ENCODE measurements at places on chromosomes 11 and 22.

DNA sequence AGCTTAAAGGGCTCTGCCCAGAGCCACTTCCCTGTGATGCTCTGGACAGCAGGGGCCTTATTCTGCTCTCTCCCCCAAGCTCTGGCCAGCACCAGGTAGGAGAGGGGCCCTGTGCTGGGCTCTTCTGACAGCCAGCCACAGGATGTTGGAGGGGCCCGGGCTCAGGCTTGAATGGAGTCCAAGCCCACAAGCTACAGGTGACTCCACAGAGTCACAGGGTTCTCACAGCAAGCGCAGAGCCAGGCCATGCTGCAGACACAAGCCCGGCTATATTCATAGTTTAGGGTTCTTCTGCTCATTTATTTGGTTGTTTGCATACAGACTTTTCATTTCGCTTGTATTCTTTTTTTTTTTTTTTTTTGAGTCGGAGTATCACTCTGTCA lies 1392.8 kb downstream of the BRD1 start:
- no peak for DNase-seq

DNA sequence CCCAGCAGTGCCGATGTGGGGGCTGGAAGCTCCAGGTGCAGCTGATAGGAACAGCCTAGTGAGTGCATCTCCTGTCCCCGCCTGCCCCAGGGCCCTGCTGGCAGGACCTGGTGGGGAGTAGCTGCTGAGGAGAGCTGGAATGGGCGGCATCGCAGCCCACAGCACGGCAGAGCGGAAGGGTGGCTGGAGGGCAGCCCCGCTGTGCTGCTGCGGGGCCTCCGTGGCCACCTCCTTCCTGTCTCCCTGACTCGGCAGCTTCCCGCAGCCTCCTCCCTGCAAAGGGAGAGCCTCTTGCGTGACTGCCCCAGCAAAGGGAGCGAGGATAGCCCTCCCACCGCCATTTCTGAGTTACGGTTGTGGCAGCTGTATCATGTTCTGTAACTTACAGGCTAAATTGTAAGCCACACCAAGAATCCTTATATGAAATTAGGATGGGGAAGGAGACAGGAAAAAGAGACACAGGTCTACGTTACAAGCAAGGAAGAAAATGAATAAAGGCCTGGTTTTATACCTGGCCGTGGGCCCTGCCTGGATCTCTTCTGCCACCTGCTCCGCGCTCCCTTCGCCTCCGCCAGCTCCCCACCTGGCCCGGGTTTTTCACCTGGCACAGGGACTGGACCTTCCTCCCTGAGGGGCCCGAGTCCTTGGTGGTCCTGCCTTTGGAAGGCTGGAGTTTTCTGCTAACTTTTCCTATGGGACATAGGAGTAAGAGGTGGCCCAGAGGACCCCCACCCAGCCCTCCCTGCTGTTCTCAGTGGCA lies 10.0 kb downstream of the TPCN2 start:
- DNase-seq = no peak

DNA sequence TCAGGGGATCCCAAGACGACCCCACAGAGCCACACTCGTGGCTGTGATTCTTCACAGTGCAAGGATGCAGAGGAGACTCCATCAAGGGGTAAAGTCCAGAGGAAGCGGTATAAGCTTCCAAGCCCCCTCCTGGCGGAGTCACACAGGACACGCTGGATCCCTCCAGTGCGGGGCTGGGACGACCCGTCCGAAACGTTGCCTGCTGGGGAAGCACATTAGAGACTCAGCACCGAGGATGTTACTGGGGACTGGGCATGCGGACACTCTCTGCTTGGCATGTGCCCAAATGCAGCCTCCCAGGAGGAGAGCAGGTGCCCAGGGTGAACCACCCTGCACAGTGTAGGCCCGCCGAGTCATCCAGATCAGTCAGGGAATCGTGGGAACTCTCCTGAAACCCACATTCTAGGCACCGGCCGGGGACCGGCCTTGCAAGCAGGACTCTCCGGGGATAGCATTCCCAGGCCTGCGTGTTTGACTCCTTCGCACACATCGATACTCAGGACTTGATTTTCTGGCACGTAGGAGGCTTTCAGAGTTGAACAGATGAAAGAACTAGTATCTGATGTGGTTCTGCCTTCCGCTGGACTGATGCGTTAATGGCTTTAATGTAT lies 229.8 kb downstream of the TBC1D22A start:
- no peak for DNase-seq

DNA sequence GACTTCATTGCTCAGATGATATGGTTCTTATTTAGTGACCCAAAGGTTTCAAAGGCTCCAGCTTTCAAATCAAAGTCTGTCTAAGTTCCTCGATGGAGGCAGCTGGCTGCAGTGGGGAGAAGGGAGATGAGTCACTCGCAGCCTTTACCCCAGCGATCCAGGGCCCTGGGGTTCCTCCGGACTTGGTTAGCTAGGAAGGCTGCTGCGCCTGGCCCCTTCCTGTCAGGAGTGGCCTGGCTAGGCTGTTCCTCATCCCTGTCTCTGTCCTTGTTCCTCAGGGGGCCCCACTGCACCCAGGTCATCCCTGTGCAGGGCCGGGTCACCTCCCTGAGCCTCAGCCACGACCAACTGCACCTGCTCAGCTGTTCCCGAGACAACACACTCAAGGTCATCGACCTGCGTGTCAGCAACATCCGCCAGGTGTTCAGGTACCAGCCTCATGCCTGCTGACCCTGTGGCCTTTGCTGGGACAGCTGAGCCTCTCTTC lies 13.9 kb downstream of the ATG16L2 start:
- no peak for DNase-seq

GRCh38 chr11:133965031-133965601 lies 8.3 kb upstream of the IGSF9B start:
- no peak for DNase-seq

DNA sequence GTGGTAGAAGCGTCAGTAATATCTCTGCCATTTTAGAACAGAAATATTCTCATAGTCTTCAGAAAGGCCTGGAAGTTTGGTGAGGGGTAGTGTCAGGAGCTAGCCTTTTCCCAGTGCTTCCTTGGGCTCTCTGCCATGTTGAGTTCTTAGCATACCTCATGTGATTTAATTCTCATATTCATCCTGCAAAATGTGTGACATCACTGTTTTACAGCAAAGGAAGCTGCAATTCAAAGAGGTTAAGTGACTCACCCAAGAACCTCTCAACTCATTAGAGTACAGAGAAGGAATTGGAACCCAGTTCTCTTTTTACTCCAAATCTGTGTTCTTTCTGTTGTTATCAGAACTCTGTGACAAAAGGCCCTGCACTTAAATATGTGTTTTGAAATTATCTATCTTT lies 72.1 kb downstream of the RNF169 start:
- no peak for DNase-seq

DNA sequence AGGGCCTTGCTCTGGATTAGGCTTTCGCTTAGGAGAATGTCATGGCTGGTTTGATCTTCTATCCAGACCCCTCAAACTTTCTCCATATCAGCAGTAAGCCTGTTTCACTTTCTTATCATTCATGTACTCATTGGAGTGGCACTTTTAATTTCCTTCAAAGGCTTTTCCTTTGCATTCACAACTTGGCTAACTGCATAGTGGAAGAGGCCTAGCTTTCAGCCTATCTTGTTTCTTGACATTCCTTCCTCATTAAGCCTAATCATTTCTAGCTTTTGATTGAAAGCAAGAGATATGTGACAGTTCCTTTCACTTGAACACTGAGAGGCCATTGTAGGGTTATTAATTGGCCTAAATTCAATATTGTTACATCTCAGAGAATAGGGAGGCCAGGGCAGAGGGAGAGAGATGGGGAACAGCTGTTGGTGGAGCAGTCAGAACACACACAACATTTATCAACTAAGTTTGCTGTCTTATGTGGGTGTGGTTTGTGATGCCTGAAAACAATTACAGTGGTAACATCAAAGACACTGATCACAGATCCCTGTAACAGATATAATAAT lies 37.7 kb upstream of the APOBEC3A start:
- DNase-seq = no peak

GRCh38 chr11:77442394-77443053 lies 31.4 kb downstream of the PAK1 start:
- no peak for DNase-seq

GRCh38 chr22:32306561-32306960 lies 51.1 kb upstream of the RFPL3 start:
- DNase-seq = no peak

- peak; percentile 90 for DNase-seq
Measured at GRCh38 chr11:64207256-64208085, 950 bp downstream of the FERMT3 start.

GRCh38 chr11:101336155-101336554 lies 206.5 kb upstream of the PGR start:
- DNase-seq = no peak

DNA sequence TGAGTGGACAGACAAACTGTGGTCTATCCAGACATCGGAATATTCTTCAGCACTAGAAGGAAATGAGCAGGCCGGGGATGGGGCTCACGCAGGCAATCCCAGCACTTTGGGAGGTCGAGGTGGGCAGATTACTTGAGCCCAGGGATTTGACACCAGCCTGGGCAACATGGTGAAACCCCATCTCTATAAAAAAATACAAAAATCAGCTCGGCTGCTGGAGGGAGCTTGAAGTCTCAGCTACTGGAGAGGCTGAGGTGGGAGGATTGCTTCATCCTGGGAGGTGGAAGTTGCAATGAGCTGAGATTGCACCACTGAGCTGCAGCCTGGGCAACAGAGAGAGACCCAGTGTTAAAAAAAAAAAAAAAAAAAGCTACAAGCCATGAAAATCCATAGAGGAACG lies 8.0 kb upstream of the CTSD start:
- no peak for DNase-seq

GRCh38 chr11:35274909-35275785 lies 136.2 kb downstream of the CD44 start:
- DNase-seq = no peak

- DNase-seq = no peak
Measured at GRCh38 chr11:116607027-116607426, 165.8 kb downstream of the BUD13 start.

DNA sequence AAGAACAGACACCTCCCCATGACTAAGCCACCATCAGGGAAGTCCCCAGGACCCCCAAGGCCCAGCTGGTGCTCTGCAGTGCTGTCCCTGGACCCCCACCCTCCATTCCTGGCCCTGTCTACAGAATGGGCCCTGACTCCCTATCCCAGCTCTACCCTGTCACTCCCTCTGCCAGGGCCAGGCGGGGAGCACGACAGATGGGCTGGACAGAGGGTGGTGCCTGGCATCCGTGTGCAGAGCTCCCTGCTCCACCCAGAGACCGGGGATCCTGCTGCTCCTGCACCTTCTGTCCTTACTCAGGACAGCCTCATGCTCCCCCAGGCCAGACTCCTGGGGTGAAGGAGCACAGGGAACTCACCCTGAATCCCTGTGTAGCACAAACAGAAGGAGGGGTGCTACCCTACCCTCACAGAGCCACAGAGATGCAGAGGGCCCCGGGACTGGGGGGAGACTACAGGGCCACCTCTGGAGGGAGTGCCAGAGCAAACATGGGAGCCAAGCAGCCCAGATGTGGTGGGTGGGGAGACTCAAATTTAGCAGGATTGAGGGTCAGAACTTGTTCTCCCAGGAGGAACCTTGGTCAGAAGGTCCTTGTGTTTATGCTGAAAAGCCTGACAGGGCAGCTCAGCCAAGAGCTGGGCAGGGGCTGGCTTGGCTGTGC lies 2.0 kb downstream of the ARVCF start:
- DNase-seq = peak; percentile 32

- no peak for DNase-seq
Measured at GRCh38 chr11:45215098-45215865, 68.8 kb downstream of the PRDM11 start.

Measured in hematopoietic multipotent progenitor cell treated with erythropoietin and hydrocortisone succinate and interleukin-3 and kit ligand, for 8 days (in vitro differentiated cells).